ENCODE measurements at places on chromosomes 3 and 15.
A peak's percentile ranks its signal among the peaks of the same experiment; 100 is the strongest.

DNA sequence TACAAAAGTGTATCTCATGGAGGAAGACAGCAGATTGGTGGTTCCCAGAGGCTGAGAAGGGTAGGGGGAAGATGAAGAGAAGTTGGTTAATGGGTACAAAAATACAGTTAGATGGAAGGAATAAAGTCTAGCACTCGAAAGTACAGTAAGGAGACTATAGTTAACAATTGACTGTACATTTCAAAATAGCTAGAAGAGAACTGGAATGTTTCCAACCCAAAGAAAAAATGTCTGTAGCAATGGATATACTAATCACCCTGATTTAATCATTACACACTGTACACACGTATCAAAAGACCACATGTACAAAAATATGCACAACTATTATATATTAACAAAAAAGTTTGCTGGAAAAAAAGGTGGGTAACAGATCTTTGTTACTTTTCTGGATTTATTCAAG lies 57.3 kb downstream of the THRB start:
- no peak for DNase-seq

DNA sequence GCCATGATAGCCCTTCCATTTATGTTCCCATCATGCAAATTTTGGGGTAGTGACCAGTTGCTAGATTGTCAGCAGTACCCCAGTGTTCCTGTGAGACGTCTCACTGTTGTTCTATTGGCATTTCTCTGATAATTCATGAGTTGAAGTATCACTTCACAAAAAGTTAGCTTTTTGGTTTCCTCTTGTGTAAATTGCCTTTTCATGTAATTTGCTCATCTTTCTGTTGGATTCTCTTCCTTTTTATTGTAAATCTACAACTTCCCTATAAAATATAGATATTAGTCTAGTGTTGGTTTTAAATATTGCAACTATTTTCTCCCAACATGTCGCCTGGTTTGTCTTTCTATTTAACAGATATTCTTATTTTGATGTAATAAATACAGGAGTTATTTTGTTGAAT lies 7.5 kb upstream of the A4GNT start:
- DNase-seq: no peak

- no peak for DNase-seq
Measured at GRCh38 chr3:27590437-27591298, 106.5 kb upstream of the SLC4A7 start.

- no peak for DNase-seq
Measured at GRCh38 chr15:93209690-93210445, 120.9 kb upstream of the RGMA start.

DNA sequence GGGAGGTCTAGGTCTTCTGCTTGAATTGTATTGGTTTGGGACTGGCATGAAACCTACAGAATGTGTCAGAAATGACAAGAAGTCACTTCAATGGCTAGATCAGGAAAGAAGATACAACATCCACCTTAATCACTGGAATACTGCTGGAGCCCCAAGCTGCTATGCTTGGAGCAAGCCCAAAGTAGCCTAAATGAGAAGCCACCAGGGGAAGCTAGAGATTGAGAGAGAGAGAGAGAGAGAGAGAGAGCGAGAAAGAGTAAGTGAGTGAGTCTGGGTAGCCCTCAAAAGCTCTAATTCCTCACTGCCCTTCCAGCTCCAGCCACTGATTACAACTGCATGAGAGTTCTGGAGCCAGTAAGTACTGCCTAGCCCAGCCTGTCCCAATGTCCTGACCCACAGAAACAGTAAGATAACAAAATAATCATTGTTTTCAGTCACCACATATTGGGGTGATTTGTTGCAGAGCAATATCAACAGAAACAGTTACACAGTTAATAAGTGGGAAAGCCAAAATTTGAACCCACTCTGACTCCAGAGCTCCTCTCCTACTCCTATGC lies 529.2 kb upstream of the GOLIM4 start:
- no peak for DNase-seq

DNA sequence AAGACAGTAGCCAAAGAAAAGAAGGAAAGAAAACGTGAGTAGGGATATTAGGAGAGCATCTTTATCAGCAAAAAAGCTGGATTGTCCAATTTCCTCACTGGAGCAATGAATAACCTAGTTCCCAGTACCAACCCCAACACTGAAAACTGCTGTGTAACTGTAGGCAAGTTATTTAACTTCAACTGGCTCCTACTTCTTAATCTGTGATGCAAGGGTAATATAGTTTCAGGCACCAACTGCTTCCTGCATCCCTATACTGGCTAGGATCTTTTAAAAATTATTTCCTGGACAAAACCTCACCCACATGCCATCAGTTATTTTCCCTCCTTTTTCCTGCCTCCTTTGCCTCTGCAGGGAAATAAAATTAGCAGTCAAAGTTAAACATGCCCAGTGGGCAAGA lies 59.6 kb downstream of the ZBTB20 start:
- no peak for DNase-seq

- no peak for DNase-seq
Measured at GRCh38 chr3:23785097-23785645, 20.6 kb upstream of the UBE2E1 start.

GRCh38 chr15:45425135-45425534 lies 46.8 kb upstream of the GATM start:
- no peak for DNase-seq

GRCh38 chr3:39415983-39416382 lies 9.5 kb downstream of the RPSA start:
- DNase-seq: no peak

- no peak for DNase-seq
Measured at GRCh38 chr3:97720417-97720816, 44.1 kb upstream of the ARL6 start.

DNA sequence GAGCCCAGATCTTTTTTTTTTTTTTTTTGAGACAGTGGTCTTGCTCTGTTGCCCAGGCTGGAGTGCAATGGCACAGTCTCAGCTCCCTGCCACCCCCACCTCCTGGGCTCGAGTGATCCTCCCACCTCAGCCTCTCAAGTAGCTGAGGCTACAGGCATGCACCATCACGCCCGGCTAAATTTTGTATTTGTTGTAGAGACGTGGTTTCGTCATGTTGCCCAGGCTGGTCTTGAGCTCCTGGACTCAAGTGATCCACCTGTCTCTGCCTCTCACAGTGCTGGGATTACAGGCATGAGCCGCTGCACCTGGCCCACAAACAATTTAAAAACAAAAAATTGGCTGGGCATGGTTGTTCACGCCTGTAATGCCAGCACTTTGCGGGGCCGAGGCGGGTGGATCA lies 22.6 kb upstream of the SLC6A6 start:
- DNase-seq: no peak

- no peak for DNase-seq
Measured at GRCh38 chr3:184556582-184557347, 4.8 kb upstream of the EPHB3 start.

- no peak for DNase-seq
Measured at GRCh38 chr3:4355401-4356219, 52.4 kb downstream of the SETMAR start.

DNA sequence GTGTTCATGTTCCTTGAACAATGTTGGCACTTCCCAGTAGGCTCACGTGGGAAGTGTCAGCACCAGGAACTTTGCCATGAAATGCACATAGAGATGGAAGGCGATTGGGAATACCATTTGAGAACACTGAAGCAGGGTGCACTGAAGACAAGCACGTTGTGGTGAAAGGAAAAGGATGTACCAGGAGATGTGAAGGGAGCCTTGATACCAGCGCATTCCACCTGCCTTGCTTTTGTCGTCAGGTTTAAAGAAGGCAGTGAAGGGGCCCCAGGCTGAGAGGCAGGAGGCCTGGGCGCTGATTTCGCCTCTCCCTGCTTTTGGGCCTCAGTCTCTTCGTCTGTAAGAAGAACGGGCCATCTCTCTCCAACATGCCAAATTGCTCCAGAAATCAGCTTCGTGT lies 194.5 kb upstream of the HES1 start:
- no peak for DNase-seq

GRCh38 chr3:152317956-152318355 lies 49.2 kb downstream of the MBNL1 start:
- no peak for DNase-seq

DNA sequence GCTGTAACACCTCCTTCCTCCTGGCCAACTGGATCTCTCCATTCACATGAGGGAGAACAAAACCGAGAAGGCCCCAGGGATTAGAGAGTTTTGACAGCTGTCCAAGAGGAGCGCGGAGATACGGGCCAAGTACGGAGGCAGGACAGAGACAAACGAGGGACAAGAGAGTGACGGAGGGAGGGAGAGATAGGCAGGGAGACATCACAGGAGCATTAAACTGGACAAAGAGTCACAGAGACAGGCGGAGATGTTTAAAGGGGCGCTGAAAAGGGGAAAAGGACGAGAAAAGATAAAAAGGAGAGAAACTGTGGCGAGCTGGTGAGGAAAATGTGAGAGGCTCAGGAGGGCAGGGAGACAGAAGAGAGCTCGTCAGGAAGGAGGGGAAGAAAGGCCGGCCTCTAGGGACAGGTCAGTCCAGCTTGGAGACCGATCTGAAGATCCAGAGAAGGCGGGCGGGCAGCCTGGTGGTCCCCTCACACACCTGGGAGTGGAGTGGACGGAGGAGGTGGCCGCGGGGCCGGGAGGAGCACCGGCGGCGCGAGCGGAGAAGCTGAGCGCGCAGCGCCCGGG lies 40.5 kb upstream of the ROPN1 start:
- DNase-seq: no peak

- DNase-seq: no peak
Measured at GRCh38 chr3:66076861-66077470, 38.2 kb upstream of the MAGI1 start.

DNA sequence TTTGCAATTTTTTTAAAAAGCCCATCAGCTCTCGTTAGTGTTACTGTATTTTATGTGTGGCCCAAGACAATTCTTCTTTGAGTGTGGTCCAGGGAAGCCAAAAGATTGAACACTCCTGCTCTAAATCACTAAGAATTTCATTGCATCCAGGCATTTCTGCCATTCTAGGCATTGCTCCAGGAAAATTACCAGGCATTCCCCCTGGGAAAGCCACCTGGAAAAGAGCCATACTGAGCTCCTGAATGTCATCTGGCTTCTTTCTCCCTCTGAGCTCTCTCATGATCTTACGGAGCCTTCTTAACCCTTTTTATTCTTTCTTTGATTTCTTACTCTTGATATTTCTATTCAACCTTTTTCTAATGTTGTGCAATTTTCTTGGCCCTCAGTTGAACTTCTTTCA lies 202.2 kb downstream of the DOCK3 start:
- DNase-seq: no peak

GRCh38 chr15:49023354-49023753 lies 22.9 kb downstream of the SECISBP2L start:
- no peak for DNase-seq

GRCh38 chr3:88149509-88150362 lies at the start of gene C3orf38:
Gene C3orf38 (plus strand): TSS chr3:88149959. CDS start chr3:88150053, 94 bp downstream.
- DNase-seq: peak; percentile 74

DNA sequence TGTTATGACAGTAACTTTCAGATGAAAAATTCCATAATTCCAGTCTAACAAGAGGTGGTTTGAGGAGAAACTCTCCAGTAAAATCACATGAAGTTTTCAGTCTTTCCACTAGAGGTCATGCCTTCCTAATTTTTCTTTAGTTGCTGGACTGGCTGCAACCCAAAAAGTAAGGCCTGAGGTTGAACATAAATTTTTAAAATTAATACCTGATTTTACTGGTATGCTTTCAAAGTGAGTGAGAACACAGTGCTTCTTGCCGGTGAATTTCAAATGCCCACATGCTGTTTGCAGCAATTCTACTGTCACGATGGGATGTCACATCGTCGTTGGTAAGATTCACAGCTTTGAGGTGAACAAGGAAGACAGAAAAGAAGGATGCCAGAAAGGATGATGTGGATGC lies 89.0 kb upstream of the FGF12 start:
- no peak for DNase-seq

All from 8988T (cell line).